Smooth muscle cell of the brain vasculature (primary cell): ENCODE measurements at places on chromosomes 13 and 19.

GRCh38 chr19:16773259-16773658 lies 53.6 kb downstream of the NWD1 start:
- DNase-seq: no peak

GRCh38 chr13:63088226-63088625 lies 1672.6 kb upstream of the PCDH20 start:
- DNase-seq: no peak

GRCh38 chr19:38544569-38545315 lies 73.0 kb downstream of the MAP4K1 start:
- no peak for DNase-seq

DNA sequence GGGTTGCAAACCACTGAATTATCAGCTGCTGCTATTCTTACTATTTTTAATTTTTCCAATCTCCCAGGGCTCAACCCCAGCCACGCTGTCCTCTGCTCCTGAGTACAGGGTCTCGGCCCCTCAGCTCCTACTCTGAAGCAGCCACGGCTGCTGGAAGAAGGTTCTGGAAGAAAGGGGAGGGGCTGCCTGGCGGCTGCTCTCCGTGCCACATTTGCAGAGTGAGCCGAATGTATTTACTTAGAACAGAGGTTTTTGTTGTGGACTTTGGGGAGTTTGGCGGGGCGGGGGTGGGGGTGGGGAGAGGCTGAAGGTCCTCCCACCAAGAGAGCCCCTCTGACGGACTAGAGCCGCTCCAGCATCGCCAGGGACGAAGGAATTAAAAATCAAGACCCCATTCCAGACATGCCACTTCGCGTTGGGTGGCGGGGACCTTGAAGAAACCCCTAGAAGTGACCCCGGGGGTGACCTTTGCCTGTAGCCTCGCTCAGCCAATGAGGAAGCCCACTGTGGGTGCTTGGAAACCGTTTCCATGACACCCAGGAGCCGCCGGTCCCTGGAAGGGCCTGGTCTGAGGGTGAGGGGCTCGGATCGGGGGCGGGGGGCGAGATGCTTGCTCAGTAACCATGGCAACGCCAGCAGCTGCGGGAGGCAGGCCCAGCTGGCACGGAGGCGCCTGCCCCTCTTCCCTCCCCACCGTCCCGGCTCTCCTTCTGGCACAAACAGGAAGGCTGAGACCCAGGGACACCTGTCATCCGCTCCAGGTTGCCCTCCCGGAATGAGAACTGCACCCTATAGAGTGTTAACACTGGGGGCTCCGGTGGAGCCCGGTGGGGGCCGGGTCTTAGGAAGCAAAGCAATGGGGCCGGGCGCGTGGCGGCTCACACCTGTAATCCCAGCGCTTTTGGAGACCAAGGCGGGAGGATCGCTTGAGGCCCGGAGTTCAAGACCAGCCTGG lies 54.2 kb upstream of the PTPRS start:
- no peak for DNase-seq

- no peak for DNase-seq
These were observed 706.5 kb upstream of the MIR17HG start for GRCh38 chr13:90640976-90641375.

- DNase-seq: no peak
These were observed 10.6 kb upstream of the LRRC25 start for GRCh38 chr19:18408053-18408476.

GRCh38 chr19:50607388-50607787 lies 32.3 kb downstream of the SYT3 start:
- no peak for DNase-seq

DNA sequence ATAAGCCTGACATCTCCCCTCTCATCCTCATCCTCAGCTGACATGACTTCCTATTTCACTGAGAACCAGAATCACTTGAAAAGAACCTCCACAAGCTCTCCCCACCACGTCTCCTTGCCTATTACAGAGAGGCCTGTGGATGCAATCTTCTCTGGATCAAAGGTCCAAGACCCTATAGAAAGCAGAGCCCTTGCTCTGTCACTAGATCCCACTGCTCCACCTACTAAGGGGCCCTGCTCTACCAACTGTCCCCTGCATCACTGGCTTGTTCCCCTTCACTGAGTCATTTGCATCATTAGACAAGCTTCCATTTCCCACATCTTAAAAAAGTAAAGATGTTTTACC lies 40.8 kb downstream of the RCBTB2 start:
- no peak for DNase-seq

DNA sequence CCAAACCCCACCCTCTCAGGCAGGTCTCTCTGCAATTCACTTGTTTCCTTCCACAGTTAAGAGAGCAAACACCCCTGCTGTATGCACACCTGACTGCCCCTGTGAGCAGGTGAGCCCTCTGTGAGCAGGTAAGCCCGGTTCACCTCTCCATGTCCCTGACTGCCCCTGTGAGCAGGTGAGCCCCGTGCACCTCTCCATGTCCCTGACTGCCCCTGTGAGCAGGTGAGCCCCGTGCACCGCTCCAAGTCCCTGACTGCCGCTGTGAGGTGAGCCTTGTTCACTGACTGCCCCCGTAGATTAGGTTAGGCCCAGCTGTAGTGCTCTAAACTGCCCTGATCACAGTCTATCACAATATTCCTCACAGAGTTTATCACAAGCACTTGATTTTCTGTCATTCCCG lies 29.2 kb downstream of the TMTC4 start:
- no peak for DNase-seq

- DNase-seq: no peak
These were observed 550.1 kb downstream of the DACH1 start for GRCh38 chr13:71316792-71317363.

GRCh38 chr19:4083677-4084546 lies 17.2 kb upstream of the ZBTB7A start:
- no peak for DNase-seq

DNA sequence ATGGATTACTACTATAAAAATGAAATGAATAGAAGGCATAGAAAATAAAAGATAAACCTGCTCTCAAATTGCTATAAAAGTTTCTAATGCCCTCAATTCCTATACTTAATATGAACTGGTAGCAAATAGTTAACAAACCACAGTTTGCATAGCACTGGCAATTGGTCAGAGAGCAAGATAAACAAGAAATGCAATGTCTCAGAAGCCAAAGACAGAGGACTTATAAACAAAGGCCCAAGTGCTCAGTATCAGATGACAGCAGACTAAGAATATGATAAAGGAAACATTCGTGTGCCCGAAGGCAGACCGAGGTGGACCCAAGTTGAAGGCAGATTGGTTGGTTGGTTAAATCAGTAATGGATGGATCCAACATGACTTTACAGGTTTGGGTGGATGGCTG lies 50.6 kb downstream of the IPO5 start:
- DNase-seq: peak; percentile 35

- no peak for DNase-seq
These were observed 1424.1 kb downstream of the SLITRK1 start for GRCh38 chr13:82458169-82458568.

DNA sequence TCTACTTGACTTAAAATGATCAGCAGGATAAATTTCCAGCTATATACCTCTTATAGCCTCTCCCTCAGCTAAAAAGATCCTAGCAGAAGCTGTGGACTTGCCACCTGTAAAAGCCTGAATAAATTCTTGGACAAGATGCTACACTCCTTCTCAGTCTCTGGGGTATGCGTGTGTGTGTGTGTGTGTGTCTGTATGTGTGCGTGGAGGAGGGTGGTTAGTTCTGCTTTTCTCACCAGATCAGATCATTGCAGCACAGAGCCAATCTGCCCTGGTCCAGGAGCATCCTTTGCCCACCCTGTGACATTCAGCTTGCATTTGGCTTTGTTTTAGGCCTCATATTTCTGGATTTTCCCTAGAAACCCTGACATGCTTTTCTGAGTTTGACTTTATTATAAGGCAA lies 438.3 kb downstream of the RFC3 start:
- DNase-seq: no peak

GRCh38 chr19:1181606-1182005 lies 7.5 kb upstream of the SBNO2 start:
- no peak for DNase-seq

GRCh38 chr19:17920527-17920926 lies 12.3 kb upstream of the CCDC124 start:
- no peak for DNase-seq

DNA sequence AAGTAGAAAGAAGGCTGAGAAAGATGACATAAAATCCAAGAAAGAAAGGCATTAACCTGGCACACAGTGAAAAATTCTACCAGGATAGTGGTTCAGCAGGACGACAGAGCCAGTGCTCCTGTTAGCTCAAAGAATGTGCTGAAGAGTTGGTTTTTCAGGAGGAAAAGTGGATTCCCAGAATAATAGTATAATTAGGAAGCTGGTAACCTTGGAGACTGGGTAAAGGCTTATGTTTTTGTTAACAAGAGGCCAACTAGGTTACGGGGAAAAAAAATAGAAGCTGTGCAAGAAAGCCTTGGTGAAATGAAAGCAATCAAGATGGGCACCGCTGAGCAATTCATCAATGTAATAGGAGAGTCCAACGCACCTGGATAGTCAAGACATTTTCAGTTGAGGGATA lies 54.7 kb downstream of the SLC15A1 start:
- no peak for DNase-seq

DNA sequence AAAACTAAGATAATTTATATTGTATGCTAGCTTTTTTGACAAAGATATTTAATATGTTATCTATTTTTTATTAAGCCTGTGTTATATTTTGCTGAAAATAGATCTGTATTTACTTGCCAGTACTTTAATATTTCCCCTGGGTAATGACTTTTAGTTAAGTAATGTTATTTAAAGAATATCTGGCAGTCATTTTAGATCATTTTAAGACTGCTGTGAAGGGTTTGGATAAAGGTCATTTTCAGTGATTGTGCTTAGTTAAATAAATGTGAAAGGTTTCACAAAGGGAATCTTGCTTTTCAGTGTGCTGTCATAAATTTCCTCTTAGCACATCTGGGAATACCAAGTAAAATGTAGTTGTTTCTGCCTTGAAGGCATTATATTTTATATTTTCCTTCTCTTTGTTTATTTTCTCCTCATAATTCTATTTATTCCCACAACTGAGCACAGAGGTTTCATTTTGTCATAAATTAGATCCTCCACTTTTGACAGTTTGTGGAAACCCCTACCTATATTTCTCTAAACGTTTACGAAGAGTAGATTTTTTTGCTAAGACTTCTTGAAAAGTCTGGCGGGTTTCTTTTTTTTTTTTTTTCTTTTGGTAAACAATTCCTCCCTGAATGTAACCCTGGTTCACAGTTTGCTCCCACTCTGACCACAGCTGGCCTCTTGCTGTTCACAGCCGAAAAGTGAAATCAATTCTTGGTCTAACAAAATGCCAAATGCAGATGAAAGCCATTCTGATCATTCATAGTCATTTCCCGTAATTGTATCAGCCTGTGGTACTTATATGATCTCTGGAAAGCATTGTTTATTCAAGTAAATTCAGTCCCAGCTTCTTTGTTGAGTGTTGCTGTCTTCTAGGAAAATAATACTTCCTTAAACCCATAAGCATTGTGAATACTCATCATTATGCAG lies 87.8 kb downstream of the MAB21L1 start:
- peak; percentile 29 for DNase-seq

DNA sequence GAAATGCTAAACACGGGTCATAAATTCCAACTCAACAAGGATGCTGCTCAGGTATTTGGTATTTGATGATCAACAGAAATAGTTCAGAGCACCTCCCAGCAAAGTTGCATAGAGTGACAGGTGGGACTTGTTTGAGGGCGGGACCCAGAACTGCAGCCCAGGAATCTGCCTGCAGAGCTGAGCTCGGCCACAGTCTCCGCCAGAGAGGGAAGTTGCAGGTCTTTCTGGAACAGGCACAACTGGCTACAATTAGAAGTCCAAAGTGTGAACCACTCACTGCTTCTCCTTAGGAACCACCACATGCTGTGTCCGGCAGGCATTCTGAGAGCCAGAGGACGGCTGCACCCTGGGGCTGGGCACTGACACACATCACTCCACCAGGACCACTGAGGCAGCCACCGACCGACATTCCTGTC lies 1.1 kb downstream of the SLC15A1 start:
- DNase-seq: no peak

DNA sequence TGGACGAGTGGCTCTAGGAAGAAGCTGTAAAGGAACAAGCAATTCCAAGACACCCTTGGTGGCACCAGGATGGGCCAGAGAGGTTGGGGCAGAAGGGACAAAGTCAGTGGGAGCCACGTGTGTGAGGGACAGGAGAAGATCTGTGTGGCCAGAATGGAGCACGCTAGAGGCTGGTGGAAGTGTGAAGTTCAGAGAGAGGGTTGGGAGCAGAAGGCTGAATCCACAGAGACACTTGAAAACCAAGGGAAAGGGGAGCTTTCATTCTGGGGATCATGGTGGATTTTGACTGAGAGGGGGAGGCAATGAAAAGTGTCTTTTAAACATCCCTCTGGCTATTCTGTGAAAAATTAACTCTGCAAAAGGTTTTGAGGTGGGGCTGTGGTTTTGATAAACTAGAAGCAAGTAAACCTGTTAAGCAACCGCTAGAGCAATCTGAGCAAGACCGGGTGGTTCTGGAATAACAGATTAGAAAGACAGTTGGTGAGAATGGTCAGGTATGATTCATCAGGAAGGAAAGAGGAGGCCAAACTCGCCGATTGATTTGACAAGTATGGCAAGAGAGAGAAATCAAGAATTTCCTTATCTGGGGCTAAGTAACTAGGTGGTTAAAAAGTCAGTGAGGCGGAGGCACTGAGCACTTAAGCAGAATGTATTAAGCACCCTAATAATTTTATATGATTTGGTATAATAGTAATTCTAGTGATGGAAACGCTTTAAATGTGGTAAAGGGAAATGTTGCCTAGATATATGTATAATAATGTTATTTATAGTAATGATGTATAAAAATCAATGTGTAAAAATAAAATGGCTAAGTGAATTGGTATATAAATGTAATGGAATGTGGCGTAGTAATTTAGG lies 140.0 kb downstream of the MYO16 start:
- no peak for DNase-seq

- no peak for DNase-seq
These were observed 8.0 kb downstream of the EFNB2 start for GRCh38 chr13:106527445-106527801.

DNA sequence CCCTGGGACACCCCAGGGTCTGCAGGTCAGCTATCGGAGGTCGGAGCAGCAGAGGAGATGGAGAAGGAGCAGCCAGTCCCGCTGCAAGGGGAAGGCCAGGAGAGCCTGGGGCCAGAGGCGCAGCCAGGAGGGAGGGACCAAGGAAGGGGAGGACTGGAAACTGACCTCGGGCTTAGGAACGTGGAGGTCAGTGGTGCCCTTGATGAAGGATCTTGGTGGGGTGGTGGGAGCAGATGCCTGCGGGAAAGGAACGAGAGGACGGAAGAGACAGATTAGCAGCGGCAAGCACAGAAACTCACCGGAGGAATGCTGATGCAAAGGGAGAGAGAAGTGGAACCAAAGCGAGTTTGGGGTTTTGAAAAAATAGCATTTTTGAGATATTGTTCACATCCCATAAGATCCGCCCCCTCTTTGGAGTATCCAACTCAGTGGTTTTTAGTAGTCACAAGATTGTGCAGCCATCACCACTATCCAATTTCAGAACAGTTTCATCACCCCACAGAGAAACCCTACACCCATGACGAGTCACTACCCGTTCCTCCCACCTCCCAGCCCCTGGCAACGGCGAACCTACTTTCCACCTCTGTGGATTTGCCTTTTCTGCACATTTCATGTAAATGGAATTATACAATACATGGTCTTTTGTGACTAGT lies 22.1 kb downstream of the PLEKHF1 start:
- no peak for DNase-seq

- DNase-seq: no peak
These were observed 2.1 kb upstream of the RAVER1 start for GRCh38 chr19:10335352-10335985.
